CD4-positive, alpha-beta T cell (primary cell): ENCODE measurements at places on chromosomes 13 and 19.
A peak's percentile ranks its signal among the peaks of the same experiment; 100 is the strongest.

DNA sequence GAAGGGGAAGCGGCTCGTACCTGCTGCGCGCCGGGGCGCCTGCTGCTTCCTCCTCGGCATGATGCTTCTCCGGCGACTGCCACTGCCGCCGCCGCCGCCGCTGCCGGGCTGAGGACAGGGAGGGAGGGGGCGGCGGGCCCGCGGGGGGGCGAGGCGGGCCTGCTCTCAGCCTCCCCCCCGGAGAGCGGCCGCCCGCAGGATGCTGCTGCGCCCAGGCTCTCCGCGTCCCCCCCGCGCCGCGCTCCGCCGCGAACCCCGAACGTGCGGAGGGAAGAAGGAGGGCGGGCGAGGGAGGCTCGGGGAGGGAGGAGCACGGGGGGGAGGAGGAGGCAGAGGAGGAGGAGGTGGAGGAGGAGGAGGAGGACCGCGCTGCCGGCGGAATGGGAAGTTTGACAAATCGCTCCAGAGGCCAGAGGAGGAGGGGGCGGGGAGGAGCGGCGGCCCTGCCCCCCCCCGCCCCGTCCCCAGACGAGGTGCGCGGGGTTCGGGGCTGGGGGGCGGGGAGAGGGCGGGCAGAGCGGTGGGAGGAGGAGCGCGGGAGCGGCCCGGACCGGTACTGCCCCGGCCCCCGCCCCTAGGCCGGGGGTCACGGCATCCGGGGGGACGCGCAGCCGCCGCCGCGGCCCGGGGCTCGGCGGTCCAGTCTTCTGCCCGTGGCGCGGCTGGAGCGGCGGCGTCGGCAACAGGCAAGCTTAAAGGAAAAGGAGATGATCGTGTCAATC is at the start of gene TSHZ3:
Gene TSHZ3, minus strand, starts transcription at position 277 of the 722 bp plus-strand sequence. Its CDS starts 217 bp downstream, at position 60.
- DNase-seq, result peak; percentile 13

- DNase-seq, result no peak
Observed at GRCh38 chr19:10587022-10587838, at the start of gene AP1M2. Gene AP1M2 (minus strand): TSS chr19:10587312. CDS start chr19:10587231, 81 bp downstream.

- DNase-seq, result no peak
Observed at GRCh38 chr13:69580255-69580654, 527.4 kb upstream of the ATXN8OS start.

- DNase-seq, result no peak
Observed at GRCh38 chr13:57858376-57858775, 226.8 kb downstream of the PCDH17 start.

DNA sequence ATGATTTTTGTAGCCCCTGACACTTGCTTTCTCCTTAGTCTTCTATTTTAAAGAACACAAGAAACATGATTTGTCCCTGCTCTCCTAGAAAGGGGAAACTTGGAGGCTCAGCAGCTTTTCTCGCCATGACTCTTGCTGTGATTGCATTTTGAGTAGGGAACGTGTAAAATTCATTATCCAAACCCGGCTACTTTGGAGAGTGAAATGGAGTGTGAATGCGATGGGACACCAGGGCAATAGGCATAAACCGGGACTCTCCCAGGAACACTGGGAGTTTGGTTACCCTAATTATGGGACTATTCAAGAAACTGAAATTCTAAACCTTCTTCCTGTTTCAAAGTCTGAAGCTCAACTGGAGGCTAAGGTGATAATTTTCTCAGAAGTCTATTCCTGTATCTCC is 181.7 kb upstream of the RFC3 start:
- no peak for DNase-seq

DNA sequence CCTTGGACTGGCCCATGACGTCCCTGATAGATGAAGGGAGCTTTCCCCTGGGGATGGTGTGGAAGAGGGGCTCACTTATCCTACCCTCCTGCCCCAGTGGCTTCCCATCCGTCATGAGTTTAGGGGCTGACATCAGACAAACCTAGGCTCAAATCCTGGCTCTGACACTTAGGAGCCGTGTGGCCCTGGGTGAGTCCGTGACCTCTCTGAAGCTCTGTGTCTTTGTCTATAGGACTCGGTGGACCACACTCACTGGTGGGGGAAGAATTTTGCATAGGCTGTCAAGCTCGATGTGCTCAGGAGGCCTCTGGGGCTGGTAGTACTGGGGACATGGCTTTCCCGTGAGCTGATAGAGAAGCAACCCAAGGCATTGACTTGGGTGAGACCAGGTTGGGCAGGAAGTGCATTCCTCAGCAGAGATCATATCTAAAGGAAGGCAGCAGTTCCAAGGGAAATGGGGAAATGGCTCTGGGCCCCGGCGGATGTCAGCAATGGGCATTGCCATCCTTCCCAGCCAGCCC is 17.4 kb upstream of the AP1M2 start:
- peak; percentile 16 for DNase-seq

DNA sequence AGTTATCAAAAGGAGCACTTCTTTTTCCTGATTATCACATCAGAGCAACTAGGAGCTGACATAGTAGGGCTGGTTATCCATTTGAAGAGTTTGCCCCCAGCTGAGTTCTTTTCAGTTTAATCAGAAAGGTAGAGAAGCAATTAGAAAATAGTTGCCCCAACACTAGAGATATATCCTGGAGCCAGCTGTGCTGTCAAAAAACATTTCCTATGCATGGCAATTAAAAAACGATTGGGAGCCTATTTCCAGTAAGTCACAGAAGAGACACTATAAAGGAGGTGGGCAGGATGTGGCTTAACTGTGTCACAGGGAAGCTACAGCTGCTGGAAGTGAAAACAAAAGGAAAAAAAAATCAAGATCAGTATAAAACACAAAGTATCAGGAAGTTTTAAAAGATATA is 155.7 kb upstream of the SLITRK1 start:
- no peak for DNase-seq

DNA sequence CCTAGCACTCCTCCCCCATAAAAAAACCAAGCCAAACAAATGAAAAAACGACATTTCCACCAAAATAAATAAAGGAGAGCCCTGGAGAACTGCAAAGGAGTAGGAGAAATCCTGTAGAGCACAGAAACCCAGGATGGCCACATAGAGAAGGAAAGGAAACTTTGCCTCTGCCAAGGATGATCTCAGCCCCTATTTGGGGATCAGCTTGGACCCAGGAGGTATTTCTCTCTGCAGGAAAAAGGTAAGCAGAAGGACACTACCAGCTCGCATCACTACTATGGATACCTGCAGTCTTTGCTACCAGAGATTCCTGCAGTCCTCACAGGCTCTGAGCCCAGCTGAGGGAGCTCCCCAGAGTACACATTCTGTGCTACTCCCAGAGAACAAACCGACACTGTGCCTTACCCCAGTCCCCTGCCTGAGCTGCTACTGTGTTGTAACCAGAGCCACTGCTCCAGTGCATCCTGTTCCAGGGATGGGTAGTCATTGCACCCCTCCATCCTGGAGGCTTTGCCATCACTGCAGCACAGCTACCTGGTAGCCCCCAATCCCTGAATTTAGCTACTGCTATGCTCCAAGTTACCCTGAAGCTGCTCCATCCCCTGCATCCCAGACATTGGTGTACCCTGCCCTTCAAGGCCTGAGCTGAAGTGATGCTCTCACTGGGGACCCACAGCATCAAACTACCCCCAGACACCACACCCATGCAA is 41.7 kb downstream of the VWA8 start:
- no peak for DNase-seq

- no peak for DNase-seq
Observed at GRCh38 chr19:45766869-45767346, 2.1 kb downstream of the SIX5 start.

DNA sequence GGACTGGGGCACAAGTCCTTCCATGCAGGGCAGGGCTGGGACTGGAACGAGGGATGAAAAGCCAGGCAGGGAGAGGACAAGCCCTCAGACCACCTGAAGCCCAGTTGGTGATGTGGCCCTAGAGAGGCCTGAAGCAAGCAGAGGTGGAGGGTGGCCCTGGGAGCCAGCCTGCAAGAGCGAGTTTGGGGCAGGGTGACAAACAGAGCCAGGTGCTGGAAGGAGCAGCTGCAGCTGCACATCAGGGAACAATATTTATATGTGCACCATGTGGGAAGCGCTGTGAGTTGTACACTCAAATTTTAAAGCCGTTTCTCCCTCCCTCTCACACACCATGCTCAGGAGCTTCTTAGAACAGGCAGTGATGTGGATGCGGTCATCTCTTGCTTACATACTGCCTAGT is 67.8 kb downstream of the FGF9 start:
- no peak for DNase-seq

- DNase-seq, result no peak
Observed at GRCh38 chr13:42834946-42835345, 53.6 kb downstream of the FAM216B start.

- DNase-seq, result peak; percentile 89
Observed at GRCh38 chr19:41945135-41945766, 13.9 kb downstream of the RABAC1 start.

- DNase-seq, result no peak
Observed at GRCh38 chr19:45522010-45522941, 15.0 kb downstream of the VASP start.

DNA sequence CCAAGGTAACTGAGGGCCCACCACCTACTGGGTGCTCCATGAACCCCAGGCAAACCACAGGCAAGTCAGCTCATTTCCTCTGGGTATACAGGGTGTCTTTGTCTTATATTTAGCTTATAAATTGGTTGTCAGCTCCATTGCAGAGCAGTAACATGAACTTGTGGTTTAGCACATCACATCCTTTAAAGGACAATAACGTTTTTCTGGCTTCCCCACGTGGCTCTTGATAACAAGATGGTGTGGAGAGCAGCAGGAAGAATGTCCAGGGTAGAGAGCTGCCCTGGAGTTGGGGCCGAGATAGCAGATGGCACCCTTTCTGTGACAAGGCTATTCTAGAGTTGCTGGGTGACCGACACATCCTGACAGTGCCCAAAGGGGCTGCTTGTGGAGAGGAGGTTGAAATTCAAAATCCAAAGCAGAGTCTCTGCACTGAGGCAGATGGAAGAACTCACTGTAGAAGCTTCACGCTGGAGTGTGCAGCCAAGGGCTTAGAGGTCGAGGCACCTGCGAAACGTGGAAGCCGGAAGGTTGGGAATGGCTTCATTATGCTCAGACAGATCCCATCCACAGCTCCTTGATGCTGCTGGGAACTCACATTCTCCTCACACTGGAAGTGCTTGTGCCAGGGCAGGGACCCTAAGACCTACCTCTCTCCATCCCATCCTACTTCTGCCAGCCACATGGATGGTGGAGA is 133.0 kb upstream of the FRY start:
- DNase-seq, result no peak

- no peak for DNase-seq
Observed at GRCh38 chr13:30700364-30700763, 35.0 kb upstream of the ALOX5AP start.

GRCh38 chr19:36009633-36010379 is 1.2 kb upstream of the SYNE4 start:
- DNase-seq, result no peak

DNA sequence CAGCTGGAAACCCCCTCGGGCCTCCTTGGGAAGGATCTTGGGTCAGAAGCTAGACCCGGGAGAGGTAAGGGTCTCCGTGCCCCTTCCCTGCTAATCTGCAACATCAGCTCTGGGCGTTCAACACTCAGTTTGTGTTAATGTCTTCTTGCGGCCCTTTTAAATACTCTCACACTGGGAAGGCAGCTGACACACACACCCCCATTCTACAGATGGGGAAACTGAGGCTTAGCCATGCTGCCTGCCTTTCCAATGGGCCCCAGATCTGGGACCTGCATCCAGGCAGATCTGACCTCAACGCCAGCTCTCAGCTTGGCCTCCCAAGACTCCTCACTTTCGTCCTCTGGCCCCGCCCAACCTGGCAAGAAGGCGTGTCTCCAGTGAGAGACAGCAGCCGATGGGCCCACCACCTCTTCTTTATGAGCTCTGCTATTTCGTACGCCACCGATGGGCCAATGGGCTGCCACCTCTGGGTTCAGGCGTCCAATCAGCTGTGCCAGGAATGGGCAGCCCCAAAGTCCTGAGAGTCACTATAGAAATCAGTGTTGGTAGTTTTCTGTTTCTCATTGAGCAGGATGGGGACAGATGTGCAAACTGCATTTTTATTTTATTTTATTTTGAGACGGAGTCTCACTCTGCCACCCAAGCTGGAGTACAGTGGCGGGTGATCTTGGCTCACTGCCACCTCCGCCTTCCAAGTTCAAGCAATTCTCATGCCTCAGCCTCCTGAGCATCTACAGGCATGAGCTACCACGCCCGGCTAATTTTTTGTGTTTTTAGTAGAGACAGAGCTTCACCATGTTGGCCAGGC is 43.8 kb downstream of the DNM2 start:
- no peak for DNase-seq

DNA sequence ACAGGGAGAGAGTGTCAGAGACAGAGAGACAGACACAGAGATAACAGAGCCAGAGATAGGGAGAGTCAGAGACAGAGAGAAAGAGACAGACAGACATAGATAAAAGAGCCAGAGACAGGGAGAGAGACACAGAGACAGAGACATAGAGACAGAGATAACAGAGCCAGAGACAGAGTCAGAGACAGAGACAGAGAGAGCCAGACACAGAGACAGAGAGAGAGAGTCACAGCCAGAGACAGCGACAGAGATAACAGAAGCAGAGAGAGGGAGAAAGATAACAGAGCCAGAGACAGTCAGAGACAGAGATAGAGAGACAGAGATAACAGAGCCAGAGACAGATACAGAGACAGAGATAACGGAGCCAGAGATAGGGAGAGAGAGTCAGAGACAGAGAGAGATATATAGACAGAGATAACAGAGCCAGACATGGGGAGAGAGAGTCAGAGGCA is 865 bp upstream of the TNFSF9 start:
- no peak for DNase-seq

DNA sequence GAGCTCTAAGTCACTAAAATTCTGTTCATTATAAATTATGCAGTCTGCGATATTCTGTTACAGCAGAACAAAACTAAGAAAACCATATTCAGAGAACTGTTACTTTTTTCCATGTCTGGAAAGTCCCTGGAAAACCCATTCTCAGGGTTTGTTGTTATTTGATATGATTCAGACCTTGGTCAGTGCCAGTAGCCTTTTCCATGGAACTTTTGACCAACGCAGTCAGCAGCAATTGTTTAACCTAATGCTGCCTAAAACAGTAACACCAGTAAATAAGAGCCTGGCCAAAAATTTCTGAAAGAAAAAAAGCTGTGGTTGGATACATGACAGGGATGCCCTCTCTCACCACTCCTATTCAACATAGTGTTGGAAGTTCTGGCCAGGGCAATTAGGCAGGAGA is 402.7 kb downstream of the TBC1D4 start:
- no peak for DNase-seq

DNA sequence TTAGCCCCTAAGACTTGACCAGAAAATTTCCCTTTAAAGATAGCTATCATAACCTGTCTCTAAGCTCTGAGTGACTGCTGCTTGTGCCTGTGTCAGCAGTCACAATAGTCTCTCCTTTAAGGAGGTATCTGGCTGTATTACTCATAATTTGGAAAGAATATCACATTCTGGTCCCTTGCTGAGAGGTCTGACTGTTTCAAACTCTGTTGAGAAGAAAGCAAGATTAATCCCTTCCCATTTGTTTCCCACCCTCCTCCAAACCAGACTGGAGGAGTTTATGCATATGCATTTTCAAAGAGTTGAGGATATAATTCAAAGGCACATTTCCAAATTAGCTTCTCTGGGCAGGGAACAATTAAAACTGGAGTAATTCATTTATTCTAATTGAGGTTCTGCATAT is 2.3 kb downstream of the HTR2A start:
- no peak for DNase-seq

DNA sequence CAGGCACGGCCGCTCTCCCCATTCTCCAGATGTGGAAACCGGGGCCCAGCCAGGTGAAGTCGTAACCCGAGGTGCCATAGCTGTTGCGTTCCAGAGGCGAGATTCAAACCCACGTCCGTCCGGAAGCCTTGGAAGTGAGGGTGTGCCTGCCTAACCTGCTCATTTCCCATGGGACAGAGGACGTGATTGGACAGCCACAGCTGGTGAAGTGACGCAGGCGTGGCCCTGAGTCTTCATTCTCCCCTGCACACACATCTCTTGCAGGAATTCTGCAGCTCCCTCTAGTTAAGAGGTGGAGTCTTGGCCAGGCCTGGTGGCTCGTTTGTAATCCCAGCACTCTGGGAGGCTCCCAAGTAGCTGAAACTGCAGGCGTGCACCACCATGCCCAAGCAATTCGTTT is 16.8 kb downstream of the MEIS3 start:
- no peak for DNase-seq
